A549 treated with CORT108297 at 1 μM for 4 hours (cell line): ENCODE measurements at places on chromosomes 5 and 9. TPM values are rescaled to one million over a fixed set of nuclear protein-coding genes. Genes with fewer than 3 reads are reported as not detected.

Gene ASTN2
- 4.3 to 5.8 TPM (median 5.3 TPM) in 5 replicates for total RNA-seq

Gene PCYOX1L
- 2.6 to 2.9 TPM (median 2.6 TPM) in 5 replicates for total RNA-seq

Gene ZNF300
- 2.3 to 2.8 TPM (median 2.7 TPM) in 5 replicates for total RNA-seq

Gene FOXD4L3
- total RNA-seq: 0.06 to 0.18 TPM (median 0.06 TPM) in 3 of 5 replicates, not detected in the others

Gene OR1J2
- not detected in 5 replicates for total RNA-seq

Gene ADCY2
- total RNA-seq: not detected in 5 replicates

Gene PLAC8L1
- total RNA-seq: 0.16 to 0.47 TPM (median 0.24 TPM) in 4 of 5 replicates, not detected in the other

Gene CER1
- not detected in 5 replicates for total RNA-seq

Gene SLC6A19
- 0.01 to 0.03 TPM (median 0.01 TPM) in 3 of 5 replicates, not detected in the others for total RNA-seq
